Epithelial cell of esophagus (primary cell): ENCODE measurements at places on chromosomes 5 and 9.

DNA sequence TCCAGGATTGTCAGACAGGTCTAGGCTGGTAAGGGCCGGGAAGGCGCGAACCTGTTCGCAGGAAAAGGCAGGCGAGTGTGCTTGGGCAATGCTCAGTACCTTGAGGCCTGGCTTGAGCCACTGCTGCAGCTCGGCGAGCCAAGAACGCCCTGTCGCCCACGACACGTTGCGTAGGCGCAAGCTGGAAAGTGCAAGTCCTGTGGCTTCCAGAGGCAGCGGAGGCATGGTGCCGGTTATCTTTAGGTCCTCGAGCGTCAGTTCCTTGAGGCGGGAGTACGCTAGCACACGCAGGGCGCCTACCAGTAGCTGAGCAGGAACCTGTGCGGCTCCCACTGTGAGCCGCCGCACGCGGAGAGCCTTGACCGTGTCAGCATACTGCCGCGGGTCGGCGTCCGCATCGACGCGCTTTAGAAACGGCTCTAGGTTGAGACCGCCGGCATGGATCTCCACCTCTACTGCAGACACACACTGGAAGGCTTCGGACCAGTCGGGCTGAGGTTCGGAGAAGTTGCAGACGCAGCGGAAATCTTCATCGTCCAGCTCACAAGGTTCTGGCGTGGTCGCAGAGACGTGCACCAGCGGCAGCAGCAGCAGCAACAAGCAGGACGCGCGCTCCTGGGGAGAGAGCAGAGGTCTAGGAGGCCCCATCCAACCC lies 482 bp downstream of the CD14 start:
- DNase-seq, result peak; percentile 86

DNA sequence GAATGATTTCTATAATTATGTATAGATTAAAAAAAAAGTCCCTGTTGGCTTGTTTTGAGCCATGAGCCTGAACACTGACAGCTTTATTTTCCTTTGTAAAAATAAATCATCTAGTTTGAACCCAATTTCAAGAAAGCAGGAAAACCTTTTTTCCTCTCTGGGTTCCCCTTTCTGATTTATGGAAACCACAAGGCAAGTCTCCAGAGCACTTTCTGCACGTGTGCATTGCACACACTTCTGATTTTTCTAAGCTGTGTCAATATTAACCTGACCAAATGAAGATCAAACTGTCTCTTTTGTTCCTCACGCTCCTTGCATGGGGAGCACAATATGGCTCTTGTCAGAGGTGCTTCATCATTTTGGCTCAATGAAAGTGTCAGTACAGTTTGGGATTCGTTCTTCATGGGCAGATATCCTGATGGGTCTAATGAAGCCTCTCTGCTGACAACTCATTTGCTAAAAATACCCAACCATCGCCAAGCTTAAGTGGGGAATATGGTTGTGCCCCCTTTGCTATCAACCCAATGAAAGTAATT lies 39.2 kb upstream of the PCA3 start:
- DNase-seq, result no peak

DNA sequence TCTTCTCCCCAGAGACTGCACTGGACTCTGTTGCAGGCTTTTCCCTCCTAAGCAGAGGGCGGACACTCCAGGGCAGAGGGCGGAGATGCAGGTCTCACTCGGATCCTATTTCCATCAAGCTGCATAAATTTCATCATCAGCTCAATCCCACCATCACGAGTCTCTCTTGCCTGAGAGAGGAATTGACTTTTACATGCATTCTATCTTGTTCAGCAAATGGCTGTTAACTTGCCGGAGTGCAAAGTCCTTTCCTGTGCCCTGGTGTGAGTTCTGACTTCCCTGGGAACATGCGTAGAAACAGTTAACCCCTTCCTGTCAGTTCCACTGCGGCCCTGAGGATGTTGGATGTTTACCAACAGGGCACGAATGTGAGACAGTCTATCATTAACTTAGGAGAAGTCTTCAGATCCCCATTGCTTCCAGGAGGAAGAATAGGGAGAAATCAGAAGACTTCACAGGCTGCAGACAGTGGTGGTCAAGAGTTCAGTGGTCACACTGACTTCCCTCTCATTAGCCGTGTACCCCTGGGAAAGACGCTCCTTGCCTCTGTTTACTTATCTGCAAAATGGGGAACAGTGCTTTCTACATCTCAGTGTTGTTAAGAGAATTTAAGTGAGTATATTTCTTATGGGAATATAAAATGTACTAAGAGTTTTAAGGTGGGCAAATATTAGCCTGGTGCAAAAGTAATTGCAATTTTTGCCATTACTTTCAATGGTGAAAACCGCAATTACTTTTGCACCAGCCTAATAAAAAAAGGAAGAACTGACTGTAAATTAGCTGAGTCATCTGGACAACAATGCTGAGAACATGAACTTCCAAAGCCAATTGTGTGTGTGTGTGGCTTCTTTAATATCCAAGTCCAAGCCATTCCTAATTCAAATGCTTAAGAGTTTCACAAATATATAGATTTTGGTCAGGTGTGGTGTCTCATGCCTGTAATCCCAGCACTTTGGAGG lies 248.0 kb downstream of the DRD1 start:
- no peak for DNase-seq

DNA sequence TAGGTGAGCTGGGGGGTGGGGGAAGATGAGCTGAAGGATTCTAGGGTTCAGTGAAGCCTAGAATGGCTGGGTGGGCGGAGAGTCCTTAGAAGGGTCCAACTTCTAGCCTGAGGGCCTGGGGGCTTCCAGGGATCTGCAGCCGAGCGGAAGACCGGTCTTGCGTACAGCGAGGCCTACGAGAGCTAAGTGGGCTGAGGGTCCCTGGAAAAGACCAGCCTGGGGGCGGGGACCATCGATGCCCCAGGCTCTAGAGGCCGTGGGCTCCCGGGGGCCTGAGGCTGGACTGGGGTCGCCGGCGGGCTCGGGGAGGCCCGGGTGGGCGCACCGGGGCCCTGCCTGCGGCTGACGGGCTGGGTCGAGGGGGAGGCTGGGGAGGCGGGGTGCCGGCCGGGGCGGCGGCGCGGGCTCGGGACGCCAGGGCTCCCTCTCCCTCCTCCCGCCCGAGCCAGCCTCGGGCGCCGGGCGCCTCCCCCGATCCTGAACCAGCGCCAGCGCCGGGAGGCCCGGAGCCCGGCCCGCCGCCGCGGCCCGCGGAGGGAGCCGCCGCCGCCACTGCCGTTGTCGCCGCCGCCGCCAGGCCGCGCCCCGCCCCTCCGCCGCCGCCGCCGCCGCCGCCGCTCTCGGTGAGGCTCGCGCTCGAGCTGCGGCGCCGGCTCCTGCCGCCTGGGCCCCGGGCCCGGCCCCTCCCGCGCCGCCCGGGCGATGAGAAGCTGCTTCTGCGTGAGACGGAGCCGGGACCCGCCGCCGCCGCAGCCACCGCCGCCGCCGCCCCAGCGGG lies at the start of gene MVB12B:
Gene MVB12B, plus strand, starts transcription at position 602 of the 778 bp plus-strand sequence. Its CDS starts 101 bp downstream, at position 703.
- DNase-seq, result peak; percentile 47

- DNase-seq, result peak; percentile 65
Measured at GRCh38 chr9:14768405-14769229, 46.1 kb upstream of the CER1 start.

- DNase-seq, result no peak
Measured at GRCh38 chr5:178467205-178467567, 123.0 kb downstream of the COL23A1 start.

DNA sequence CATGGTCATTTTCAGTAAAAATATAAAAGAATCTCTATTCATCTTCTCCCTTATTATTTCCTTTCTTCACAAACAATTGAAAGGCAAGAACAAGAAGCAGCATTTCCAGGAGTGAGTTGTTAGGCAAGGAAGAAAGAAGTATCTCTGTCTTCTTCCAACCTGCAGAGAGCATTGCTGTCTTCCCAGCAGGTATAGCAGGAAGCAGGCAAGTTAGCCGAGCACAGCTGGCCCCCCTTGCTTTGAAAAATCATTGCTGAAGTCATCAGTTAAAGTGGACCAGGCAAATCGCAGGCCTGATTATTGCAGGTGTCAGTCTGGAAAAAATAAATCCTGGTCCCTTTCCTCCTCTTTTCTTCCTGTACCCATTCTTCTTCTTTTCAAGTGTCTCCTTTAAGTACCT lies 353.1 kb upstream of the BRINP1 start:
- DNase-seq, result no peak

GRCh38 chr5:113755516-113755915 lies 242.0 kb downstream of the YTHDC2 start:
- DNase-seq, result no peak

GRCh38 chr9:121559183-121559582 lies 59.5 kb upstream of the GGTA1 start:
- peak; percentile 79 for DNase-seq

DNA sequence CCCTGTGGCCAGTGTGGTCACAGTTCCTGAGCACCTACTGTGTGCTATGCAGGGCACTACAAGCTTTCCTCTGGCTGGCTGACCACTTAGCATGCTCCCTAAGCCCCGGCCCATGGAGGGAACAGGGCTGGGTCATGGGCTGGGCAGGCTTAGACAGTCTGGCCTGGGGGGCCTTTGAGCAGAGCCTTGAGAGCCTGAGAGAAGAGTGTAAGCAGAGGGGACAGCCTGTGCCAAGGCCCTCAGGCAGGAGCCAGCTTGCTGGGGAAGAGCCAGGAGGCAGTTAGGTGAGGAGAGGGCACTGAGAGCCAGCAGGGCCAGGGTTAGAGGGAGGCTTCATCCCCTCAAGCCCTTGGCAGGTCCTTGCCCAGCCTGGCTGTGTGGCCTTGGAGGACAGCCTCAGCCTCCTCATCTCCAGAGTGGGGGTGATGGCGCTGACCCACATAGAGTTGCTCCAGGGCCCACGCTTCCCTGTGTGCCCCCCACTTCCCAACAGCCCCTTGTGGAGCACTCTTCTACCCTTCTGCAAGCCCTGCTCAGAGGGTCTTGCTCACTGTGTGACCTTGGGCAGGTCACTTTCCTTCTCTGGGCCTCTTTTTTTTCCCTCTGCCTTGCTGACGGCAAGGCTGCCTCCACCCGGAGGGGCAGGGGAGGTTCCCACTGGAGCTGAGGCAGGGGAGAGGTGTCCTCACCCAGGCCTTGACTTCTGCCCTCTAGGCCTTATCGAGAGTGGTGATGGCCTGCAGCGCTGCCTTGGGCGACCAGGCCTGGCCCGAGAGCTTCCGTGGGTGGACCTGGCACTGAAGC lies 107.1 kb downstream of the PHF2 start:
- no peak for DNase-seq

DNA sequence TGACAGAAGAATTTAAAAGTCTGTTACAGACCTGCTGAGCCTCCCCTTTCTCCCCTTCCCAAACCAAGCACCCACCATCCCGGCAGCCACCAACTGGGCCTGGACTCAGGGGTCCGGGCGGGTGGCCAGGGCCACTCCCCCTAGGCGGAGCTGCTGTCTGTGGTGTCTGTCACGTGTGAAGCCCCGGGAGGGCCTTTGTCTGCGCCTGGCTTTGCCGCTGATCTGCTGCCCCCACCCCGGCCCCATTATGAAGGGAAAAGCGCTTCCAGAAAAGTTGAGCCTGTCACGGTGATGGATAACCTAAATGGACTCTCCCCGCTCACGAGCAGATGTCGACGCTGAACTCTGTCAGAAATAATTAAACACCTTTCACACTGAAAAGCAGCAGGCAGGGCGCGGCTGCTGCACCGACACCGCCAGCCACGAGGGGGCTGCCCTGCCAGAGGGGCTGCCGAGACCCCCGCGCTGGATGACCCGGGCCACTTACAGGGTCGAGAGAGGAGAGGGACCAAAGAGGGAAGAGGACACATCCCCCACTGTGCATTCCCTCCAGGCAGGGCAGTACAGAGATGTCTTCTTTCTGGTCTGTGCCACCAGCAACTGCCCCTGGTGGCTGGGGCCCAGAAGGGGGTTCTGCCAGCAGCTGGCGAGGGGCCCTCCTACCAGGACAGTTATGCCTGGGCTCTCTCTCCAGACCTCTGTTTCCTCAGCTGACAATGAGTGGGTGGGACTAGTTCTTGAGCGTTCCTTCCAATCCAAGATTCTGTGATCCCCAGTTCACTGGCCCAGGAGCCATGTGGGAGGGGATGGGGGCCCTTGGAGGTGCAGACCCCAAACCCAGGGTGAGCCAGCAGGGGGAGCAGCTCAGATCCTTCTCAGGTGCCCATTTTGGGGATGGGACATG lies 36.0 kb upstream of the BARHL1 start:
- no peak for DNase-seq

GRCh38 chr9:101711330-101711941 lies 27.0 kb downstream of the GRIN3A start:
- DNase-seq, result no peak

- peak; percentile 60 for DNase-seq
Measured at GRCh38 chr5:67983251-67984110, 232.1 kb upstream of the PIK3R1 start.

DNA sequence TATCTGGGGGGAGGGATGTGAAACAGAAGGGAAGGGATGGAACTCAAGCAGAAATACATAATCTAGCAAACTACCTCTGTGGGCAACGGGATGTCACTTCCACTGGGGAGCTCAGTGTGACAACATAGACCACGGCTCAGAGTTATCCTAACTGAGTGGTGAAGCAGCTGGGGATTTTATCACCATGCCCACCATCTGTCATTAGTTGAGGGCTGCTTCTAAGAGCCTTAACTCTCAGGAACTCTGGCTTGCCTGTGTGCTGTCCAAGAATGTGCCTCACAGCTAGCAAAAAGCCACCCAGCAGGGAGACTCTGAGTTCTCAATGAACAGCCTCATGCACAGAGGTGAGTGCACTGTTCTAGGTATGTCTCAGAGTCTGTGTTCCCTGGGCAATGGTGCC lies 90.6 kb upstream of the CXCL14 start:
- DNase-seq, result no peak

DNA sequence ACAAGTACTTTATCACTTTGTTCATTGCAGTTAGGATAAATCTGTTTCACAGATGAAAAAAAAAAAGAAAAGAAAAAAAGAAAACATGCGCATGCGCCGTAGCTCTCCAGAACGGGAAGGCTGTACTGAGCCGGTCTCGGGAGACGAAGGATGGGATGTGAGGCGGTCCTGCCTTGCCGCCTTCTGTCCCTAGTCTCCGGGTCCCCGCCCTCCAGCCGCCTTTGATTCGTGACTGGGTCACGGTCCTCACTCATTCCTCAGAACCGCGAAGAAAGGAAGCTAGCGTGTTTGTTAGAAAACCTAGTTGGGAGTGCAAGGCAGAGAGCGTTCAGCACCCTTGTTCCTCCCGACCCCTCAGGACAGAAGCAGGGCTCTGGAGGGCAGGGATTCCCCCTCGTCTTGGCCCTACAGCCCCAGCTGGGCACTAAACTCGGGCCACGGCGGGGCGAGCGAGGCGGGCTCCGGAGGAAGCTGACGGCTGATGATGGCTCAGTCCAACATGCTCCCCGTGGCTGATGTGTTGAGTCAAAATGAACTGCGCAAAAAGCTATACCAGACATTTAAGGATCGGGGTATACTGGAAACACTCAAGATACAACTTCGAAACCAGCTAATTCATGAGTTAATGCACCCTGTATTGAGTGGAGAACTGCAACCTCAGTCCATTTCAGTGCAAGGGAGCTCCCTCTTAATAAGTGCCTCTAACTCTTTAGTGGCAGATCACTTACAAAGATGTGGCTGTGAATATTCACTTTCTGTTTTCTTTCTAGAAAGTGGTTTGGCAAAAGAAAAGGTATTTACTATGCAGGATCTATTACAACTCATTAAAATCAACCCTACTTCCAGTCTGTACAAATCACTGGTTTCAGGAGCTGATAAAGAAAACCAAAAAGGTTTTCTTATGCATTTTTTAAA lies 40.0 kb downstream of the CPLANE1 start:
- DNase-seq, result no peak

GRCh38 chr5:73759771-73760170 lies 133.8 kb downstream of the ARHGEF28 start:
- DNase-seq, result no peak
